NCI-H187 (cell line): ENCODE measurements at places on chromosomes 2 and 18.

GRCh38 chr18:48663096-48663930, 124.5 kb downstream of the CTIF start:
- DNase-seq: no peak

DNA sequence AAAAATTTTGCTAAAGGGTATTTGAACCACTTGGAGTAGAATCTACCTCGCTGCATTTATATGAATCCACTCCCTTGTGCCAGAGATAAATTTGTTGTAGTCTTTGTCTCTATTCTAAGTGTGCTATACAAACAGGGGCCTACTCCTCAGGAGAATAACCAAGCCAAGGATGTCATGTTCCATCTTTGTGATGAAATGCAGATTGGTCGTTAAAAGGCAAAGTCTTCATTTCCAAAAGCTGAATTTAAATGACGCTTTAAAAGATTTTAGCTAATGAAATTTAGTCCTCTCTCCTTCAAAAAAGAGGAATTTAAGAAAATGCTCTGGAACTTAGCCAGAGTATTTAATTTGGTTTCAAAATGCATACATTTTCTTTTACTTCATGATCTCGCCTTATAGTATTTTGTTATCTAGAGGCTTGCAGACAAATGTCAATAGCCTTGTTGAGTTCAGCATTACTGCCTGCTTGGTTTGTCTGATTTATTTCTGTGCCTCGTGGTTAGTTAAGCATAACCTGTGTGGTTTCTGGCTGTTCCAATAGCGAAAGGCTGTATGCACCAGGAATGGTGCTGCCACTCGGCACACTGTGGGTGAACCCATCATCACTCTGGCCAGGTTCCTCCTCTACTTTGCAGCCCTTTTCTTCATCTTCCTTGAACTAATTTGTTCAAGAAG, 417.6 kb downstream of the ZNF521 start:
- no peak for DNase-seq

GRCh38 chr2:219419331-219420197, 1.4 kb downstream of the DES start:
- DNase-seq: no peak

- DNase-seq: no peak
Observed at GRCh38 chr2:231930593-231931281, 4.5 kb upstream of the NPPC start.

DNA sequence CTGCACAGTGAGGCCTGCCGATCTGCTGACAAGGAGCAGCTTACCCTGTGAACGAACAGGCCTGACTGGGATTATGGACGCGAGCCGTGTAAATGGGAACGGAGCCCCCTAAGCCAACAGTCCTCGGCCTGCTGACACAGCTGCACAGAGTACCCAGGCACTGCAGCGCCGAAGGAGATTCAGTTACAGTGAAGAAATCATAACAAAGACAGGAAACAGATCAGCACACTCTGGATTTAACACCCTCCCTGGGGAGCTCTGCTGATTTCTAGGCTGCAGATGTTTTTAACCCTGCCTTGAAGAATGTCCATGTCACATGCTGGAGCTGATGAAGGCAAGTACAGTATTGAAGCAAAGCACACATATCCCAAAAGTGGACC, 43.4 kb downstream of the COLEC12 start:
- no peak for DNase-seq

DNA sequence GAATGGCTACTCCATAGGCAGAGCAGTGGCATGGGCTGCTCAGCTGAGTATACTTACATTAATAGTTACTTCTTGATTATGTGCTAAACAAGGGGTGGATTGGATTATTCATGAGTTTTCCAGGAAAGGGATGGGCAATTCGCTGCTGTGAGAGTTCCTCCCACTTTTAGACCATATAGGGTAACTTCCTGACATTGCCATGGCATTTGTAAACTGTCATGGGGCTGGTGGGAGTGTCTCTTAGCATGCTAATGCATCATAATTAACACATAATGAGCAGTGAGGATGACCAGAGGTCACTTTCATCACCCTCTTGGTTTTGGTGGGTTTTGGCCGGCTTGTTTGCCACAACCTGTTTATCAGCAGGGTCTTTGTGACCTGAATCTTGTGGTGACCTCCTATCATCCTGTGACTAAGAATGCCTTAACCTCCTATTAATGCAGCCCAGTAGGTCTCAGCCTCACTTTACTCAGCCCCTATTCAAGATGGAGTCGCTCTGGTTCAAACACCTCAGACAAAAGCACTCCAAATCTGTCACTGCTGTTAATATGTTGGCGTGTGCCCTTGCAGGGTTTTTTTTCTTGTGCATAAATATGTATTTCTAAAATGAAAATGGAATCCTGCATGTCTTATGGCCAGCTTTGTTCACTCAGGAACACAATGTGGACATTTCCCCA, 56.0 kb downstream of the CYBRD1 start:
- no peak for DNase-seq

DNA sequence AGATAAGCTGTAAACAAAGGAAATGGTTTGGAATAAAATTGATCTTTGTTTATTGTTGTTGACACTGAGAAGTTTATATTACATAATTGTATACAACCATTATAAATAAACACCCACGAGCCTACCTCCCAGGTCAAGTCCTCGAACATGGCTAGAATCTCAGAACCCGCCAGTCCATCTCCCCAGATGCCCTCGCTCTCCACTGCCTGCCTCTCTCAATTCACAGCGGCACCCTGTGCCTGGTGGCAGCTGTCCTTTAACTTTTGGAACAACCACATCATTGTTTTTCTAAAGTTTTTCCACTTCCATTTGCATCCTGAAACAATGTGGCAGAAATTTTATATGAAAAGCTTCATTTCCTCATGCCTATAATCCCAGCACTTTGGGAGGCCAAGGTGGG, 52.2 kb upstream of the OTOS start:
- no peak for DNase-seq

GRCh38 chr2:175612280-175612679, 389.8 kb downstream of the LNPK start:
- DNase-seq: no peak

- DNase-seq: no peak
Observed at GRCh38 chr18:3921826-3922225, 471.9 kb downstream of the TGIF1 start.

DNA sequence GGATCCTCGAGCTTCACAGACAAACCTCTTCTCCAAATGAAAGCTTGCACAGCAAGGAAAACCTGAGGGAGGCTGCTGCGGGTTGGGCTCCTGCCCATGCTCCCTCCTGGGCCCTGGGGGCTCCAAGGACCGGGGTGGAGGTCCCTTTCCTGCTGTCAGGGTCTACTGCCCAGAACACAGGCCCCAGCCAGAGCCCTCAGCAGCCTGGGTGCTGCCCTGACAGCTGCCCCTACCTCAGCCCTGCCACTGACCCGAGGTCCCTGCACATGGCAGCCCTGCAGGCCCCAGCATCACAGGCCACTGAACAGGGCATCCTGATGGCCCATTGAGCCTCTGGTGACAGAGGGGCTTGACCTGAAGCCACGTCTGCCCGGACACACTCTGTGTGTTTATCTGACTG, 41.0 kb downstream of the CROCC2 start:
- DNase-seq: no peak

DNA sequence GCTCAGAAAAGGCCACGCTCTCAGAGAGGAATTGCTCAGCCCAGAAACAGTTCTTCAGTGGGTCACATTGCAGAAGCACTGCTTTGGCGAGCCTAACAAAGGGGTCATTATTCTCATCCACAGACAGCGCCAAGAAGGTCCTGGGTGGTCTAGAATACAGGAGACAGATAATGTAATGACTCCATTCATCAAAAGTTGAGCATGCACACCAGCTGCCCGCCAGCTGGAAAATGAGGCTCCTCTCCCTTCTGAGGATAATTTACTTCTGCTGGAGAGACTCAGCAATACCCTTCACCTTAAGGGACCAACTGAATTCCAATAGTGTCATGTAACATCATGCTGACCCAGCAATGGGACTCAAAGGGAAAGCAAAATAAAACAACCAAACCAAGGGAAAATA, 79.9 kb downstream of the TRIB2 start:
- DNase-seq: no peak

GRCh38 chr2:85446296-85447221, 28.0 kb downstream of the SH2D6 start:
- no peak for DNase-seq

GRCh38 chr2:177325554-177325953, 61.0 kb upstream of the NFE2L2 start:
- DNase-seq: no peak

GRCh38 chr18:28504066-28504465, 327.1 kb upstream of the CDH2 start:
- DNase-seq: no peak
